ENCODE measurements at places on chromosomes 7 and 10.

- DNase-seq: no peak
Measured at GRCh38 chr10:62870866-62871265, 54.7 kb upstream of the EGR2 start.

DNA sequence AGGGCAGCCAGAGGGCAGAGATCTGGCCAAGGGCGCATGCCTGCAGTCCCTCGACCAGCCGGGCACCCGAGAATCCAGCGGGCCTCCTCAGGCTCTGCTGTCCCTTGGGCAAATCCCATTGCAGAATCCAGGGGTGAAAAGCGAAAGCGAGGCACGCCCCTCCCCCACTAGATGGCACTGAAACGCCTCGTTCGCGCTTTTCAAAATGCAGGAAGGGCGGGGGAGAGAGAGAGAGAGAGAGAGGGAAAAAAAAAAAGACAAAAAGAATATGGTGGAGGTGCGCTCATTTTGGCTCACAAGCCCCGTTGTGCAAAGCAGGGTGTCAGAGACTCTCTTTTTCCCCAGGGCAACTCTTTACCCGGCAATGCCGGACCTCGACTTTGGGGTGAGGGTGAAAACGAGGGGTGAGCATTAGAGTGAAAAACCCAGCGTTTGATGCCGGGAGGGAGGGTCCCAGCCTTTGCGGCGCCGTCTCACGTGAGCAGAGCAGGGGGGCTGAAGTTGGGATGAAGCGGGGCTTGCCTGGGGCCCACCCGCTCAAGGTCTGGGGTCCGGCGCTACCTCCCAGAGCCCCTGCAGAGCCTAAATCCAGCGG, 2.5 kb upstream of the TMEM178B start:
- no peak for DNase-seq

DNA sequence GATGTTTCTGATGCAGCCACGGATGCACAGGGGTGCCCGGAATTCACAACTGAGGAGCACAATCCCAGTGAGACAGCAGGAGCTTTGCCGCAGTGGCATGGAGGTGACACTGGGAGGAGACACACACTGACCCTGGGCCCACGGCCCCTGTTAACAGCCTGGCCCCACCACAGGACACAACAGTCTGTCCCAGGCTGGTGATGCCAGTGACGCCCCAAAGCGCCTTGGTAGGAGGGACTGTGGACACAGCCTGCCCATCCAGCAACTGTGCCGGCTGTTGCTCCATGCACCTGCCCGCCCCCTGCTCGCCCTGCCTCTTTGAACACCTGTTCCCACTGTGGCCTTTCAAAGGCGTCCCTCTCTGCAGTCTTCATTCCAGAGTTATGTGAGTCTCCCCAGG, 49.8 kb downstream of the KLF6 start:
- DNase-seq: no peak

GRCh38 chr7:44281811-44282600, 43.4 kb downstream of the CAMK2B start:
- DNase-seq: no peak

DNA sequence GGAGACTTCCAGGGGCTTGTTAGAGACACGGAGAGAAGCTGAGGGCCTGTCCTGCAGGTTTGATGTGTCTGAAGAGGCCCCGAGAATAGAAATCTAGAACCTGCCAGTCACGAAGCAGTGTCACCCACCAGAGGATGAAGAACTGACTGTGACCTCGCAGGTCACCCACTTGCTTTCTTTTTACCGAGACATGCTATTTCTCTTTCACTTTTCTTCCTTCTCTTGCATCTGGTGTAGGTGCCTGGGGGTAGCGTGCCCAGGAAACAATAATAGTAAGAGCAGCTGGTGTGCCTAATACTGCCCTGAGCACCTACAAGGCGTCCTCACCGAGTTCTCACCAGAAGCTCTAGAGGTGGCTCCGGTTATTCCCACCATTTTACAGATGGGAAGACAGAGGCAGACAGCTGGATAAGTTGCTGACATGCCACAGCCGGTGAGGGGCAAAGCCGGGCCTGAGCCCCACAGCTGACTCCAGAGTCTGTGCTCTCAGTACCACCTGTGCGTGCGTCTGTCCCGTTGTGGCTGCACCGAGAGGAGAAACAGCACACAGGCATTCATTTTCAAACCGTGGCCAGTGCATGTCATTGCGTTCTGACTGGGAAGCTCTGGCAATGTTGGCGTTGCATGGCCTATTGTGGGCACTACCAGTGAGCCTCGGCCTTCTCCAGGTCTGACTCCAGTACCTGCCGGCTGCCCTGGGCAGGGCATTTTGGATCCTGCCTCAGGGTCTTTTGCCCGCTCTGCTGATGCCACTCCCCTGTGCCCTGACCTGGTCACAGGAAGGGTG, 7.8 kb downstream of the CHST3 start:
- no peak for DNase-seq

DNA sequence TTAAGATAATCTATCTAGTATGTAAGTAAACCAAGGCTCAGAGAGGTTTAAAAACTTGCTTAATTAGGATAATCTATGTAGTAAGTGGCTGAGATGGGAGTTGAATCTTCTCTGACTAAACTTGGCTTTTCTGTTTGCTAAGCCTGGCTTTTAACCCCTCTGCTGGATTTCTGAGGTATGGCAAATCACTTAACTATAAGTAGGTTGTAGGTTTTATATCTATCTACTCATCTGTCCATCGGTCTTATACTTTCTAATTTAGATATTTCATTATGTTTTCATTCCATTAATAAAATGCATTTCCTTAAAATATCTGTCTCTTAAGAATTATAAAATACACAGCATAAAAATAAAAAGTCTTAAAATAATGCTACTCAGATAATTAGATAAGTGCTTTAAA, 59.4 kb downstream of the ST7 start:
- no peak for DNase-seq
